ENCODE measurements at places on chromosomes 5 and 9.
A peak's percentile ranks its signal among the peaks of the same experiment; 100 is the strongest.

DNA sequence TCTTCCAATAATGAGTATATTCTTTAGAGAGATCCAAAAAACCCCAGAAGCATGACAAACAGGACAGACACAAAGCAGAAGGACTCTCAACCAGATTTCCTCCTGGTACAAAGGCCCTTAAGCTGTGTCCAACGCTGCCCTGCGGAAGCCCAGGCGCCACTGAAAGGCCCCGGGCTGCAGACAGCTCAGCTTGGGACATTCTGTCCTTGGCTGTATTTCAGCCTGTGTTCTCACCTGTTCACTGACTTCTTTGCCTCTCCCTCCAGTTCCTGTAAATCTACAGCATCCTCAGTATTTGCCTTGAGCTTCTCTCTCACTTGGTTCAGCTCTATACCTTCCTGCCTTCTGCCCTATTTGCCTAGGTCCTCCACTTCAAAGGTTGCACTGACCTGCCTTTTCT, 96.5 kb downstream of the SH3TC2 start:
- no peak for DNase-seq

- peak; percentile 2 for DNase-seq
Observed at GRCh38 chr5:40879163-40879942, 29.9 kb upstream of the C7 start.

DNA sequence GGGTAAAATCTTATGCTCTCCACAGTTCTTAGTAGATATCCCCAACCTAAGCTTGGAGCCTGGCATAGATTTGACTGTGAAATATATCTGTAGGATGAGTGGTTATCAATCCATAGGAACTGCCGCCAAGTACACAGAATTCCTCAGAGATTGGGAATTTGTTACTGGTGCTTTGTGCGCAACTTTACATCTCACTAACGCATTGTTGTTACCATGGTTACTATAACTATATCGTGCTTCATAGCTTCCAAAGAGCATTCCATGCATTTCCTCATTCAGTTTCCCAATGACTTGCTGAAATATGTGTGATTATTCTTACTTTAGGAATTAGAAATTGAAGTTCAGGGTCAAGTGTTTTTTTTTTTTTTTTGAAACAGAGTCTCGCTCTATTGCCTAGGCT, 9.5 kb upstream of the GGTA1 start:
- DNase-seq = no peak

DNA sequence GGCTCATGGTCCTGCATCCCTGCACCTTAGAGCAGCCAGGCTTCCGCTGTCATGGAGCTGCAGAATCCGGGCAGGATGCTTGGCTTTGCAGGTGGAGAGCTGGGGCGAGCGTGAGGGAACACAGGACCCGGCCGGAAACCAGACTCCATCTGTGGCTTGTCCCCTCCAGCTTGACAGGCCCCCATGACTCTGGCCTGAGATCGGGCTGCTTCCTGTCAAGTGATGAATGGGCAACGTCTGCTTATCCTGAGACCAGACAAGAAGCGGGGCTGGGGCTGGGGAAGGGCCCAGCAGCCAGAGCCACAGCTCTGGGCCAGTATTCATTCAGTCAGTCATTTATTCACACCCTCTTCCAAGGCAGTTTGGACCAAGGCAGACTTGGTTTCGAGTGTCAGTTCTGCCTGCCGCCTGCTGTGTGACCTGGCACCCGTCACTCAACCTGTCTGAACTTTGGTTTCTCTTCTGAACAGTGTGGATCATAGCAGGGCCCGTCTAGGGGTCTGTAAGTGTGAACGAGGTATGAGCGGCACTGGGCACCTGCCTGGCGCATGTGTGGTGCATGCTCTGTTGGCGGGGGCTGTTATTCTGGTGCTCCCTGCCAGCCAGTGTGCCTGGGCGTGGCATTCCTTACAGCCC, 37.5 kb downstream of the NEK6 start:
- no peak for DNase-seq

DNA sequence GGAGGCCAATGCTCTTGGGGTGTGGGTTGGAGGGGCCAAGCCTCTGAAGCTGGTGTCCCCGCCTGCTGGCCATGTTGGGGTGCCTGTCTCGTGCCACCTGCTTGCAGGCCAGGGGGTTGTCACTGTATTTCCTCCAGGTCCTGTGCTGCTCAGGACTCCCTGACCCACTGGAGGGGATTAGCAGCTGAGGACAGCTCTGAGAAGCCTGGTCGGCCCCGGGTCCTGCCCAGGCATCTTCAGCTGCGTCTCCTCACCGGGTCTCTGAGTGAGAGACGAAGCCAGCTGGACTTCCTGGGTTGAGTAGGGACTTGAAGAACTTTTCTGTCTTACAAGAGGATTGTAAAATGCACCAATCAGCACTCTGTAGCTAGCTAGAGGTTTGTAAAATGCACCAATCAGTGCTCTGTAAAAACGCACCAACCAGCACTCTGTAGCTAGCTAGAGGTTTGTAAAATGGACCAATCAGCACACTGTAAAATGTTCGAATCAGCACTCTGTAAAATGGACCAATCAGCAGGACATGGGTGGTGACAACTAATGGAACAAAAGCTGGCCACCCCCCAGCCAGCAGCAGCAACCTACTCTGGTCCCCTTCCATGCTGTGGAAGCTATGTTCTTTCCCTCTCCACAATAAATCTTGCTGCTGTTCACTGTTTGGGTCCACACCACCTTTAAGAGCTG, 20.6 kb upstream of the SLC9A3 start:
- DNase-seq = no peak

GRCh38 chr9:109781541-109782197, 1.7 kb downstream of the PALM2AKAP2 start:
- no peak for DNase-seq

DNA sequence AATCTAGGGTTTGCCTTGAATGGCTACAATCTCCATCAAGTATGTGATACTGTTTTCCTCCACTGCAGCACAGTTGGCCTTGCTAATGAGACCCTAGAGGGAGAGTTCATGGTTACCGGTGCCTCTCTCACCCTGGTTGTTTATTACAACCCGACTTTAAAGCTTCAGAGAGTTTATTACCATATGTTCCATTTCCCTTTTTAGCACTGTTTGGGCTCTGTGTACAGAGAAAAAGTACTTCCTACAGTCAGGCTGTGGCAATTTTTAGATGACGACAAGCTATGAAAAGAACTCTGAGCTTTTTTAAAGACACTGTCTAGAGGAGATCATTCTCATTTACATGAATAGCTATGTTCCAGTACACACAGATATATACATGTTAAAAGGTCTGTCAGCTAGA, 48.8 kb upstream of the PLCXD3 start:
- DNase-seq = no peak

DNA sequence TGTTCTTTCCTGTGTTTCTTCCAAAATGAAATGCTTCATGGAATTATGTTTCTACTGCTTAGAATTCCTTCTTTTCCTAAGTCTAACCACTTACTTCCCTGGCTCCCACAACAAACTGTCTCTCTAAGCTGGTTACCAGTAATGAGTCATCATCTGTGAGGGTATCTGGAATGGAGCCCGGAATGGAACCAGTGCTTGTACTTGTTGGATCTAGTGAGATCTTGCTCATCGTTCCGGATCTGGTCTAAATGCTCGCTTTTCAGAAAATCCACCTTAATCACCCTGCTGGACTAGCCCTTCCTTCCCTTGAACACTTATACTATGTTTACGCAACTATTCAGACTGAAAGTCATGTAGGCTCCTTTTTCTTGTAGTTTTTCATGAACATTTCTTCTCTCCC, 184.8 kb downstream of the PBX3 start:
- no peak for DNase-seq

DNA sequence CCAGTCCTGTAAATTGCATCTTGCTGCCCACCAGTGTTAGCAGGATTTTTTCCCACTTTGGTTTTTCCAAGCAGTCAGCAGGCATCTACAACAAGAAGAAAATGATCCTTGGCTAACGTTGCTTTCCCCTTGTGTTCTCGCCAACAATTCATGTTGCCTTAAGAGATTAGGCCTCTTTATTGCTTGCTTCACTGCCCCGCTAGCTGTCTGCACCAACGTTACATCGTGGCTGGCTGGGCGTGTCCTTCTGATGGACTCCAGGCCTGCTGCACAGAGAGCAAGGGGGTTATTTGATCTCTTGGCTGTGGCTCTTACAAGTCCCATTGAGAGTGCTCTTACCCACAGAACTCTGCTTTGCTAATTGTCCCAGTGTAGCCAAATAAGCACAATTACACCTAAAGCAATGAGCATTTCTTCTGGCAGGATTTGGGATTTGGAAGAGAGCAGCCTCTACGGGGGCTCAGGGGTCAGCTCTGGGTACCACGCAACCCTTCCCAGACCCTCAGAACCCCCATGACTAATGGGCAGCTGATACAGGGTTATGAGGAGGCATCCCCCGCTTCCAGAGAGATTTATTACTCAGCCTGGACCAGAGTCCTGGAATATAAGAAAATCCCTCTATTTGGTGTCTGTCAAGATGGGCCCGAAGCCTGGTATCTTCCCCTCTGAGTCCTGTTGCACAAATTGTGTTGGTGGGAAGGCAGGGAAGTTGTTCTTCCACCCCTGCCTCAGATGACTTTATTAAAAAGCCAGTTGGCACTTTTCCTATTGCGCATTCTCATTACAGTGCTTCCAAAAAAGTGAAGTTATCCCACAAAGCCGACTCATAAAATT, 17.6 kb downstream of the DCANP1 start:
- no peak for DNase-seq

- no peak for DNase-seq
Observed at GRCh38 chr5:35971878-35972210, 19.3 kb downstream of the UGT3A1 start.

DNA sequence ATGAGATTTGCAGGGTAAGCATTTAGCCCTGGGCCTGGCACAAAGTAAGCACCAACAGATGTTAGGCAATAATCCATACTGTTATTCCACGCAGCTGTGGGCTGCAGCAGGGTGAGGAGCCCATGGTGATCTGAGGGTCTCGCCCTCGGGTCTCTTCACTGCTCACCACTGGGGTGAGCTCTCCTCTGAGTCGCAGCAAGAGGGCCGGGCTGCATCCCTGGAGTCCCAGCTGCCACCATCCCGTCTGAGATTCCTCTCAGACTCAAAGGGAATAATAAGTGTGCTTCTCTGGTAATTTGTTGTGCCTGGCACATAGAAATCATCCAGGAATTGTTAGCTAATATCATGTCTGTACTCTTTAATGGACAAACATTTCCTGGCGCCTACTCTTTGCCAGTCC, 6.9 kb downstream of the NKX2-5 start:
- DNase-seq = no peak

DNA sequence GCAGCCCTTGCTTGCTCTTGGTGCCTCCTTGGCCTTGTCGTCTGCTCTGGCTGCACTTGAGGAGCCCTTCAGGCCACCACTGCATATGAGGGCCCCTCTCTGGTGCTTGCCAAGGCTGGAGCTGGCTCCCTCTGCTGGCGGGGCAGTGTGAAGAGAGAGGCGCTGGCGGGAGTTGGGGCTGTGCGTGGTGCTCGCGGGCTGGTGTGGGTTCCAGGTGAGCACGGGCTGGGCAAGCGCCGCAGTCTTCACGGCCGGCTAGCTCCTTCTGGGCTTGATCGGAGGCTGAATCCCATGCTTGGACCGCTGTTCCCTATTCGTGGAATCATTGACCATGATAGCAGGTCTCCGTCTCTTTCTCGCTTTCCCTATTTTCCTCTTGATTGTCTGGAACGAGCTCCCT, 56.5 kb downstream of the XRCC4 start:
- no peak for DNase-seq

DNA sequence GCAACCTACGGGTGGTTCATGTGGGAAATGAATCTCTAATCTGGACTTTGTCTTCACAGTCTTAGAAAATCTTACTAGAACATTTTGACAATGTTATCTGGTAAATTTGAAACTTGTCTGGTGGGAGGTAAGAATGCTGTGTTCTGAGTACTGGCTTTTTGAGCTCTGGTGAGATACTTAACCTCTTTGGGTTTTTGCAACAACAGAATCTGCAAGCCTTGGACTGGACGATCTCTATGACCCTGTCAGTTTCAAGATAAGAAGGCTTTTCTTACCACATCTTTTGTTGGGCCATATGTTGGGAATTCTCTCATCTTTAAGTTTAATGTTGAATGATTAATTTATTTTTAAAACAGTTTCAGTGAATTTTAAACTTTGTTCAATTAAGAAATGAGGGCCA, 112.9 kb downstream of the GOLPH3 start:
- DNase-seq = no peak

DNA sequence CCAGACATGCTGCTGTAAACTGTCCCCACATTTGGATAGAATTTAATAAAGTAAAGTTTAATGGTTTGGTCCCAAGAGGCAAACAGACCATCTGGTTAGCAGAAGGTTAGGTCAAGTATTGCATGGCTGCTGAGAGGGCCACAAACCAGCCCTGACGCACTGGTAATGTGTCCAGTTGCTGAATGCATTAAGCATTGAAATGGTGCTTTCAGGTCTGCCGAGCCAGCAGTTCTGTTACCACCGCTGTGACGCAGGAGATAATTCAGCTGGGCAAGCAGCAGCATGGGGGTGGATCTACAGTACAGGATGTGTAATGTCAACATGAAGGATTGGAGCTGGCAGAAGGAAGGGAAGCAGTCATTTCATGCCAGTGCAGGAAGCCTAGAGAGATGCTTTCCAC, 16.0 kb downstream of the ZNF462 start:
- DNase-seq = peak; percentile 24

DNA sequence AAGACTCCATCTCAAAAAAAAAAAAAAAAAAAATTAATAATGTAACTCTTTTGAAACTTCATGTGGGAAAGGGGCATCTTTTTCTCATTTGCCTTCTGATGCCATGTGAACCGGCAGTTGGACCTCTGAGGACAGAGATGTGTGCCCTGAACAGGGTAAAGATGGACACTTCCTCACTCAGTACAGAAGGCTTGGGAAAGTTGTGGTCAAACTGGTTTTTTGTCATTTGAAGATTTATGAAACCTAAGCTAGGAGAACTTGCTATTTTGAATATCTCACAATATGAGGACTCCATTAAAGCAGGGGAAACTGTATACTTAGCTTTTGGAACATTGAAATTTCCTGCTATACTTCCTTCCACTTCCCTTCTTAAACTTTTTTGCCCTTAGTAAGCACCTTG, 147.5 kb upstream of the ALDH1B1 start:
- DNase-seq = no peak

GRCh38 chr5:151902215-151902614, 22.4 kb downstream of the GLRA1 start:
- DNase-seq = no peak

DNA sequence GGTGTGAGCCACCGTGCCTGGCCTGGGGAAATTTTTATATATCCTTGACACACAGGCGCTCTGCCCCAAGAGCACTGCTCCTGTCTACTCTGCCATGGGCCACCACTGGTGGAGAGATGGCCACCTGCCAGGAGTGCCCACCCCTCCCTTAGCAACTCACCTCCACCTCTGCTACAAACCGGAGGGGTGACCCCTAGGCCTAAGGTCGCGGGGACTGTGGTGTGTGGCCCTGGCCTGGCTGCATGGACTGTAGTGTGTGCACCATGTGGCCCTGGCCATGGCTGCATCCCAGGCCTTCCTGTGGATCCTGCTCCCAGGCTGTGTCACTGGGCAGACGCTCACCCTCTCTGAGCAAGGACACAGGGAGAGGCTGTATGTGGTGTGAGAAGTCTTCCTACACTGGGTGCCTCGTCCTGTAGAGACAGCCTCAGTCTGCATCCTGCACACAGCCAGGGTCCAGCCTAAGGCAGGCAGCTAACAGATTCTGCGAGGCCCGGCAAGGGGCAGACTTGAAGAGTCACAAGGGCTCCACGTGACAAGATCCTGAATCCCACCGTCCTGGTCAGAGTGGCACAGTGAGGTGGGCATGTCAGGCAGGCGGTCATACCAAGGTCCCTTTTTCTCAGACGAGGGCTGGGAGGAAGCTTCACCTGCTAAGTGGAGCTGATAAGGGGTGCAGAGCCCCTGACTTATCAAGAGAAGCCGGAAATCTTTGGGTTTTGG, 10.3 kb downstream of the NINJ1 start:
- DNase-seq = no peak

GRCh38 chr9:73154271-73154670, 2.6 kb downstream of the ANXA1 start:
- DNase-seq = no peak

- DNase-seq = no peak
Observed at GRCh38 chr5:82519558-82519957, 241.4 kb upstream of the RPS23 start.
